ENCODE measurements at places on chromosomes 2 and 18.

- no peaks in the 10 kb centered on the region for H3K36me3 ChIP-seq
- no peak overlapping the region for H3K27ac ChIP-seq
- no peaks in the 10 kb centered on the region for H3K4me1 ChIP-seq
- DNase-seq = no peak
- H3K27me3 ChIP-seq = peaks cover 18% of the 10 kb centered on the region
These were observed 114.9 kb downstream of the PMS1 start for GRCh38 chr2:189899101-189899500.

DNA sequence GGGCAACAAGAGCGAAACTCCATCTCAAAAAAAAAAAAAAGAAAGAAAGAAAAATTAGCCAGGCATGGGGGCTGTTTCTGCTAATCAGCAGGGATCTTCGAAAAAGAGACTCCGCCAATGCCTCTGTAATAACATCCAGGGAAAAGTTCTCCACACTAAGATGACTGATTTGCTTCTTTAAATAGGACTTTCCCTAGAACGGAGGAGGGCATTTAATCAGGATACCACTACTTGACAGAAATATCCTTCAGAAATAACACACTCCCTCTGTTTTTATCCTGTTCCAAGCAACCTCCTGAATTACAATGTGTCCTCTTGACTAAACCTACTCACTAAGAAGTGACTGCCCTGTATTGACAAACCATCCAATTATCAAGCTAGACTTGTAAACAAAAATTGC, 21.7 kb downstream of the REV1 start:
- no peaks in the 10 kb centered on the region for H3K27me3 ChIP-seq
- H3K27ac ChIP-seq = no peak overlapping the region
- no peak for DNase-seq
- no peak overlapping the region for H3K4me3 ChIP-seq
- H3K4me1 ChIP-seq = no peaks in the 10 kb centered on the region

- H3K27ac ChIP-seq = no peak overlapping the region
- H3K36me3 ChIP-seq = no peaks in the 10 kb centered on the region
- H3K4me1 ChIP-seq = no peaks in the 10 kb centered on the region
These were observed 71.4 kb downstream of the GALR1 start for GRCh38 chr18:77320971-77321559.

GRCh38 chr2:226327830-226328229, 471.8 kb downstream of the IRS1 start:
- peaks cover 2% of the 10 kb centered on the region for H3K27me3 ChIP-seq
- DNase-seq = peak; percentile 6
- H3K27ac ChIP-seq = no peak overlapping the region
- H3K4me1 ChIP-seq = no peaks in the 10 kb centered on the region

- no peaks in the 10 kb centered on the region for H3K4me1 ChIP-seq
- no peak overlapping the region for H3K27ac ChIP-seq
- H3K4me3 ChIP-seq = no peak overlapping the region
- DNase-seq = no peak
- no peaks in the 10 kb centered on the region for H3K27me3 ChIP-seq
These were observed 134.2 kb downstream of the DTNB start for GRCh38 chr2:25539136-25539535.

DNA sequence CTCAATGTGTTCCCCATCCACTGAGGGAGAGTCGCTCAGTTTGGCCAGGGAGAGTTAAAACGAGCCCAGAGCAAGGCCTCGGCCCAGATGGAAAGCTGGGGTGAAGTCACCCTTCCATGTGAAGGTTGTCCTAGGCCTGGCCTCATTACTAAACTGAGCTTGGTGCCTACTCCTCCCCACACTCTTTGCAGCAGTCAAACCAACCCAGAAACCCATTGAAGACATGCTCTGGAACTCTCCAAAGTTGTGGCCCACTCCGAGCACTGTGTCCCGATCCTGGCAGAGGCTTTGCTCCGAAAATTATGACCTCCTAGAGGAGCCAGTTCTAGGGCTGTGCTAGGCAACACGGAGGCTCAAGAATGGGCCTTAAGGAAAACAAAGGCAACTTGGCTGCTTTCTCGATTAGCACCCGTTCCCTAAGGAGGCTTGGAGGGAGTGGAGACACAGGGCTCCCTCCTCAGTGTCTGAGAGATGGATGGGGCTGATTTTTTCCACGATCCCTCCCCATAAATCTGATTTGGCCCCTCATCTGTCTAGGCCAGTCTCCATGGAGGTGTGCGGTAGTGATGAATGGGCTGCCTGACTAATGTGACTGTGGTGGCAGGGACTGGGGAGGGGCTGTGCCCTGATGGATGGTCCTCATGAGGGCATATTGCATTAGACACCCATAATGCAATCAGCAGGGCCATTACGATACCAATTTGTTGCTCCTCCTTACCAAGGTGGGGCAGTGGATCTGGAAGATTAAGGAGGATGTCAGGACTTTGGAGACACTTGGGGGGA, 11.7 kb upstream of the CYP26B1 start:
- no peaks in the 10 kb centered on the region for H3K36me3 ChIP-seq
- no peaks in the 10 kb centered on the region for H3K4me1 ChIP-seq
- no peak overlapping the region for H3K27ac ChIP-seq
- no peak overlapping the region for H3K4me3 ChIP-seq

- H3K27ac ChIP-seq = no peak overlapping the region
- H3K27me3 ChIP-seq = peaks cover 5% of the 10 kb centered on the region
- DNase-seq = no peak
- H3K36me3 ChIP-seq = no peaks in the 10 kb centered on the region
- H3K4me3 ChIP-seq = no peak overlapping the region
These were observed 89.0 kb upstream of the PNPT1 start for GRCh38 chr2:55782528-55783173.
